Testis (tissue), 5 donors: ENCODE measurements at places on chromosomes 4 and X. TPM values are rescaled to one million over a fixed set of nuclear protein-coding genes. Genes with fewer than 3 reads are reported as not detected.

PHOX2B gene
- 0.16 TPM for total RNA-seq

DNA sequence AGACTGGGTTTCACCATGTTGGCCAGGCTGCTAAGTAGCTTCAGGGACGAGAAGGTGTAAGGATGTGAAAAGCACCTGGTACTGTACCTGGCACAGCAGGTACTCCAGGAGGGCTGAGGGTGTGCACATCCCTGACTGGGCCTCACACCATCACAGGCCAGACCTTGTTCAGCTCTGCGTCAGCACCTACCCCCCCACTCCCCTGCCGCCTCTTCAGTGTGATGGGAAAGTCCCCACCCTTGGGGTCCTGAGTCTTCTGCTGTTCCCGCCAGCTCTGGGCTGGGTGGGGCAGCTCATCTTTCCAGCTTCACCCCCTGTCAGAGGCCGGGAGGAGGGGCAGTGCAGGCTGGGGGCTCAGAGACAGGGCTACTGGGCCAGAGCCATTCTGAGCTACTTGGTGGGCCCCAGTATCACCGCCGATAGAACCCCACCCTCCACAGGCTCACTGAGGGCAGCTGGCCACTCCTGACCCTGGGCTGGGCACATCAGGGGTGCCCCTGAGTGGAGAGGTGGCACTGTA, 6.7 kb upstream of the SH3BP2 start:
- H3K4me3 ChIP-seq, result no peak overlapping the region
- no peak for DNase-seq
- H3K4me1 ChIP-seq, result peaks cover 18% of the 10 kb centered on the region
- H3K36me3 ChIP-seq, result no peaks in the 10 kb centered on the region
- no peaks in the 10 kb centered on the region for H3K27me3 ChIP-seq

ARMCX4 gene
- 13.3 TPM for total RNA-seq

DNA sequence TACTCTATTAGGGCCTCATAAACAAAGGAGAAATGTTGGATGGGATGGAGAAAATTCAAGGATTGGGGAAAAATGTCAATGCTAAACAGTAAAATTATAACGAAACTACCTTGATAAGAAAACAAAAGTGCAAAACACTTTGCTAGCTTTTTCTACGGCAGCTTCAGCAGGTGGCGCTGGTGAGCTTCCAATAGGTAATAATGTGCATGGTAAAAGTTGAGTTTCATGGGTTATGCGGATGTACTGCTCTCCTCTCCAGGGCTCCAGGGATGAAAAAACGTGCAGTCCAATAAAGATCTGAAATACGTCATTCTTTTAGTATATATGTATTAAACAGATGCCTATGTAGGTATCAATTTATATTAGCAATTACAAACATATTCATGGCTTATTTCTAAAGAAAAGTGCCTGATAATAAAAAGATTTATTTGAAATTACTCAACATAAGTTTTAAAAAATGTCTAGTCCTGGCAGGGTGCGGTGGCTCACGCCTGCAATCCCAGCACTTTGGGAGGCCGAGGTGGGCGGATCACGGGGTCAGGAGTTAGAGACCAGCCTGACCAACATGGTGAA, 239.6 kb downstream of the GRXCR1 start:
- H3K4me3 ChIP-seq, result no peak overlapping the region
- H3K4me1 ChIP-seq, result no peaks in the 10 kb centered on the region
- H3K27ac ChIP-seq, result no peak overlapping the region
- H3K27me3 ChIP-seq, result no peaks in the 10 kb centered on the region
- no peaks in the 10 kb centered on the region for H3K36me3 ChIP-seq
- DNase-seq, result peak; percentile 85

SNCA gene
- 1.5 TPM for total RNA-seq

DUX4 gene
- not detected for total RNA-seq

DNA sequence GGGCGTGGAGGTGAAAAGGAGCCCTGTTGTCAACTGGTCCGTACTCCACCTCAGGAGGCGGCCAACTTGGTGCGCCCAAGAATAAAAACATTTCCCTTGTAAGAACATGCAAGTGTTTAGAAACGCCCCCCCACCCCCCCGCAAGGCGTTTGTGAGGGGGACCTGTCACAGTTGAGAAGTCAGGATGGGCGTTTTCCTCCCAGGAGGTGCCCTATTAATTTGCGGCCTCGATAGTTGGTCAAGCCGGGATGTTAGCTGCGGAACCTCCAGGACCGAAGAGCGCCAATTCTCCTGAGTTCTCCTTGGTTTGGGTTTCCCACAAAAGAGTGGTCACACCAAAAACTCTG, 651 bp upstream of the SAP30 start:
- H3K4me1 ChIP-seq, result no peaks in the 10 kb centered on the region
- peak overlapping the region; percentile 84 for H3K4me3 ChIP-seq
- H3K36me3 ChIP-seq, result no peaks in the 10 kb centered on the region

GRCh38 chr4:119125931-119126330, 9.7 kb upstream of the MYOZ2 start:
- DNase-seq, result no peak
- H3K4me1 ChIP-seq, result no peaks in the 10 kb centered on the region
- H3K27me3 ChIP-seq, result no peaks in the 10 kb centered on the region
- H3K36me3 ChIP-seq, result no peaks in the 10 kb centered on the region
- H3K4me3 ChIP-seq, result no peak overlapping the region

GRCh38 chr4:105291925-105292324, 145.2 kb downstream of the TET2 start:
- no peaks in the 10 kb centered on the region for H3K4me1 ChIP-seq
- DNase-seq, result no peak
- H3K27ac ChIP-seq, result no peak overlapping the region
- no peaks in the 10 kb centered on the region for H3K36me3 ChIP-seq
- no peak overlapping the region for H3K4me3 ChIP-seq
- H3K27me3 ChIP-seq, result no peaks in the 10 kb centered on the region

DNA sequence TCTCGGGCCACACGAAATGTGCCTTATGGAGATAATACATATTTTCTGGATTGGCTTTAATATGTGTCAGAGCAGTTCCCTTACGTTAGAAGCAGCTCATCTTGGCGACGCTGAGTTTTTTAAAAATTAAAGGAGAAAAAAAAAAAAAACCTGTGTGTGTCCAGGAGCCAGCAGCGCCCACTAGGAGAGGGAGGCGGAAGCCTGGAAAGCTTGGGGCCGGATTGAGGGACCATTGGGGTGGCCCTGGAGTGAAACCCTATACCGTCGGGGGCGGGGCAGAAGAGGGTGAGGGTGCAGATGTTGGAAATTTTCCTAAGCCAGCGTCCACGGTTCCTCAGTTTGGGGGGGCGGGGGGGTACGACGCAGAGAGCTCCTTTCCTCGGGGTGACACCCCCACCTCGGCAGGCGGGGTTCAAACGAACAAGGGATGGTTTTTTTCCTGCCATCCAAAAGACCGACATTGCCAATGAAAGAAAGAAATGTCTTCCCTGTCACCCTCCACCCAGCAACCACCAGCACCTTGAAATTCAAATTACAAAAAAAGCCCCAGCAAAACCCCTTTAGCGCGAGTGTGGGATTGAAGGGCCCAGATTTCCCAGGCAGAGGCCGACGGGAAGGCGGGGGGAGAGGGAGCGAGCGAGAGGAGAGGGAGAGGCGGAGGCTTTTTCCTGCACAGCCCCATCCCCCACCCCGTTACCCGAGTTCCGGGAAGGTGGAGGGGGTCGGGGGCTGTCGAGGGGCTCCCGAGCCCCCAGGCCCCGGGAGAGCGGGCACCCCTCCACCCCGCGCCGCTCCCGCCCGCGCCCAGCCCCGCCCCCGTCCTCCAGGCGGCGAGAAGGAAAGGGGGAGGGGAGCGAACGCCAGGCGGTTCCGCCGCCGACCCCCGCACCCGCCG, 859 bp downstream of the SMARCA1 start:
- H3K27me3 ChIP-seq, result no peaks in the 10 kb centered on the region
- H3K27ac ChIP-seq, result peak overlapping the region; percentile 94
- peak; percentile 68 for DNase-seq
- no peaks in the 10 kb centered on the region for H3K4me1 ChIP-seq
- no peaks in the 10 kb centered on the region for H3K36me3 ChIP-seq

- no peak overlapping the region for H3K4me3 ChIP-seq
- H3K36me3 ChIP-seq, result no peaks in the 10 kb centered on the region
- H3K27ac ChIP-seq, result no peak overlapping the region
- H3K4me1 ChIP-seq, result no peaks in the 10 kb centered on the region
- no peaks in the 10 kb centered on the region for H3K27me3 ChIP-seq
- no peak for DNase-seq
Measured at GRCh38 chr4:3680656-3681055, 85.5 kb upstream of the ADRA2C start.

DNA sequence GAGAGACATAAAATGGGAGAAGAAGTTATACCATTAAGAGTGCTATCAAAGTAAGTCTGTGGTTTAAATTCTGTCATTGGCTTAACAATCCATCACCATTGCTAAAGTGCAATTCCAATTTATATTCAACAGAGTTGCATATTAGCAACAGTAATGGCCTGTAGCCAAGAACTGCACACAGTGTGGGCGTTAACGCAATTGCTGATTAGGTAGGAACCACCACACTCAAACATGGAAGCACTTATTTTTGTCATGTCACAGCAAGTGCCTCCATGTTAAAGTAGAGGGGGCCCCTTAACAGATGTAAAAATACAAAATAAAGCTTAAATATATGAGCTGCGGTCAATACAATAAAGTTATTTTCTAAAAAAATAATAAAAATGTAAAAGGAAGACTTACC, 10.8 kb downstream of the LARP7 start:
- H3K4me3 ChIP-seq, result no peak overlapping the region
- H3K27me3 ChIP-seq, result no peaks in the 10 kb centered on the region
- no peak for DNase-seq
- no peak overlapping the region for H3K27ac ChIP-seq
- no peaks in the 10 kb centered on the region for H3K4me1 ChIP-seq
- H3K36me3 ChIP-seq, result no peaks in the 10 kb centered on the region

DHX15 gene
- total RNA-seq, result 123 TPM

GRCh38 chrX:88416965-88417364, 330.1 kb upstream of the CPXCR1 start:
- H3K27ac ChIP-seq, result no peak overlapping the region
- H3K4me1 ChIP-seq, result no peaks in the 10 kb centered on the region
- H3K27me3 ChIP-seq, result no peaks in the 10 kb centered on the region
- no peak for DNase-seq

GRK4 gene
- 33.8 TPM for total RNA-seq

GRCh38 chrX:39765327-39765726, 332.4 kb downstream of the BCOR start:
- no peaks in the 10 kb centered on the region for H3K27me3 ChIP-seq
- no peak for DNase-seq

- H3K27ac ChIP-seq, result no peak overlapping the region
- H3K4me3 ChIP-seq, result no peak overlapping the region
- DNase-seq, result no peak
- H3K4me1 ChIP-seq, result no peaks in the 10 kb centered on the region
- no peaks in the 10 kb centered on the region for H3K27me3 ChIP-seq
- no peaks in the 10 kb centered on the region for H3K36me3 ChIP-seq
Measured at GRCh38 chrX:138034136-138034535, 468.2 kb downstream of the ZIC3 start.

DNA sequence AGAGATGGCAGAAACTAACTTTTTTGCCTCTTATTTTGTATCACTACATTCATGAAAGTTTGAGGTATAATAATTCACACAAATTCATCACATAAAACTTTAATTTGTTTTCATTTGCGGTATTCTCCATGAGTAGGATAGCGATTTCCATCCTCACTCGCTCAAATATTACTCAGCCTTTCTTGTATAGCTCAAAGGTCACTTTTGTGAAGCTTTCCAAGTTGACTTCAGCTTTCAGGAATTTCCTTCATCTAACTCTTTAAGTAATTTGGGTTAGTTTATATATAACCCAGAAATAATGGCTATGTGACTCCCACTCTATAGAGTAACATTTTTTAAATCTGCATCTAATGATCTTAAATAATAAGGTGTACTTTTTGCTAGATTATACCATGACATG, 314.4 kb downstream of the IL1RAPL1 start:
- no peaks in the 10 kb centered on the region for H3K27me3 ChIP-seq
- H3K4me1 ChIP-seq, result no peaks in the 10 kb centered on the region
- H3K36me3 ChIP-seq, result no peaks in the 10 kb centered on the region
- no peak for DNase-seq
